IPS DF 6.9 (cell line): ENCODE measurements at places on chromosomes 4 and X.
A peak's percentile ranks its signal among the peaks of the same experiment; 100 is the strongest.

GRCh38 chr4:148289740-148290139 lies 152.5 kb downstream of the NR3C2 start:
- DNase-seq: no peak

GRCh38 chr4:15291122-15291521 lies 136.7 kb upstream of the C1QTNF7 start:
- DNase-seq: no peak

DNA sequence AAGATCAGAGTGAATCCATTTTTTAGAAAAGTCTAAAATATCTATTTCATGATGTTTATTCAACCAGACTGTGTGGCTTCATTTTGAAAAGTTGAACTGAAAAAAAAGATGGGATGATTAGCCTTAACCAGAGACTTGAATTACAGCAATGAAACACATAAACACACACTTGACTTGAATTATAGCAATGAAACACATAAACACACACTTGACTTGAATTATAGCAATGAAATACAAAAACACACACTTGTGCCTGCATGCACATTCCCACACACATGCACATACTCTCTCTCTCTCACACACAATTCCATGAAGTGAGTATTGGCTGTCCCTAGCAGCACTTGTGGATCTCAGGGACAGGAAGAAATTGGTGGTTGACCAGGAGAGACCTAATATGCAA lies 286.8 kb downstream of the USP46 start:
- DNase-seq: no peak

DNA sequence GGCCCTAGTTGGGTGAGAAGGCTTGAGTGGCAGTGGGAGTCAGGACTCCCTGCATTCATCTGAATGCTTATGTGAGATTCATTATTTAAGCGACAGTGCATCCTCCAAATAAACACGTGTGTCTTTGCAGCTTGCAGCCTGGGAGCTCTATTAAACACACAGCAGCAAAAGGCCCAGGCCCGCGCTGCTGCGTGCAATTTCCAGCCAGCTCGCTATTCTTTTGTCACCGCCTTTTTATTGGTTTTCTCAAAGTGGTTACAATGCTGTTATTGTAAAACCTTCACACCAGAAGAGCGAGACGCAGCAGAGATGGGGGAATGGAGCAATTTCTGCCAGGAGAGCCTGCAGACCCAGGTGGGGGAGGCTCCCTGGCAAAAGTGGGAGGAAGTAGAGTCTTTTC lies 252.5 kb downstream of the BCOR start:
- DNase-seq: no peak

DNA sequence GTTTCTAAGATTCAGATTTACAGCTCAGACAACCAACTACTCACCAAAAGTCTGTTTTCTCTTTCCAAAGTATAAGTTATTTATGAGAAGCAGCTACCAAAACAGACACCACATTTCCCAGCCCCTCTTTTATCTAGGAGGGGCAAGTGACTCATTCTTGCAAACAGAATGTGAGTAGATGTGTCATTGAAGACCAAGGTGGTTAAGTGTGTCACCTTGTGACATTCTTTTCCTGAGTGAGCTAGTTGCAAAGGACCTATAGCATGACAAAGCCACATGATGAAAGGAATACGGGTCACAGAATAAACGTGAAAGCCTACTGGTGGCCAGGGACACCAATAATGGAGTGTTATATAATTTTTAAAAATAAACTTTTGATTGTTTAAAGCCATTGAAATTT lies 50.0 kb downstream of the SLC7A11 start:
- no peak for DNase-seq

DNA sequence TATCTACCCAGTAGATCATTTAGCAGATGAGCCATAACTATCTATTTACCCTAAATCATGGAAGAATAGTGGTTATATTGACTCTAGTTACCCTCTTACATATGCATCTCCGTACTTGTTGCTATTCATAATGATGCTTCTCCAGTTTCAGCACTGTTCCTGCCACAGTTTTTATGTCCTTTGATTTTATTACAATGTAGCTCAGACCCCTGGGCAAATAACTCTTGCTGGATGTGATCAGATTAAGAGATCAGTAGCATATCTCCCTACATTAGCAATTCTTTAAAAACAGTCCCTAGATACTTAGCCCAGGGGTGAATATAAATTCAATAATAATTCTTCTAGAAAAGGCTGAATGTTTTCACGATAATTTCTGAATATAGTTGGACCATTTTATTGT lies 696.5 kb downstream of the ADGRL3 start:
- no peak for DNase-seq

DNA sequence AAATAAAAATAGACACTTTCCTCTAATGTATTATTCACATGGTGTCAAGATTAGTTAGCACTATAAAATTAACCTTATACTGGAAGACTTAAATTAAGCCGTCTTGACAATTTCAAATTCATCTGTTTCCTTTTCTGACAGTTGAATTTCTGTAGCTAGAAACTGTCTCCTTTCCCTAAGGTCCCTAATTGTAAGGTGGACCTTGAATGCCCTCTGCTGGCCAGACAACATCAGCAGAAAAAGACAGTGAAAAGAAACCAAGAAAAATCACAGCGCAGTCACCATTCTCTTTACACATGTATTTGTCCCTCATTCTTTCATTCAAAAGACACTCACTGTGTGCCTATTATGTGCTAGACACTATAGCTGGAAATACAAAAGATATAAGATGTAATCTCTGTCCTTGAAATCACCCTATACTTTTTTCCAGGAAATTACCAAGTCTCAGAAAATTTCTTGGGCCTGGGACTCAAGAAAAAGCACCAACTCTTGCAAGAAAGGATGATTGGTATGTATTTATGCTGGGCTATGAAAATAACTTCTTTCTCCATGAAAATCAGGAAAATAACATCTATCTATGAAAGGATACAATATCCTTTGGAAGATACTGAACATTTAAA lies 32.7 kb upstream of the AMBN start:
- peak; percentile 18 for DNase-seq

GRCh38 chr4:145170223-145170622 lies 10.2 kb downstream of the OTUD4 start:
- no peak for DNase-seq

GRCh38 chrX:49978176-49978575 lies 55.8 kb downstream of the CLCN5 start:
- DNase-seq: no peak
